ENCODE measurements at places on chromosomes 3 and 15.

DNA sequence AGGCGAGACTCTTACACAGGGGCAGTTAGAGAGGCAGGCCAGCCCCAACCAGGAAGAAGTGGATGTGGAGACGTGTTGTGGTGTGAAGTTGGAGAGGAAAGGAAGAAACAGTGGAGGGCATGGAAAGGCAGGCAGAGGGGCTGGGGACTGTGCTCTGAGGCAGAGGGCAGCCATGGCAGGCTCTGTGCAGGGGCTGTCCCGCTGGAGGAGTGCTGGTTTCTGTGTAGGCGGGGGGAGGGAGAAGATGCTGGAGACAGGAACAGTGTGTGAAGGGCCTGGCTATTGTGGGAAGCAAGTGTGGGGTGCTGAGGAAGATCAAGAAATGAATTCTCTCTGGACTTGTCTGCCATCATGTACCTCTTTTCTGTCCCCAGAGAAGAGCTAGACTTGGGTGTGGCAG lies 21.0 kb downstream of the SNAPC5 start:
- DNase-seq = no peak

- no peak for DNase-seq
Measured at GRCh38 chr3:14839236-14839635, 20.5 kb downstream of the FGD5 start.

DNA sequence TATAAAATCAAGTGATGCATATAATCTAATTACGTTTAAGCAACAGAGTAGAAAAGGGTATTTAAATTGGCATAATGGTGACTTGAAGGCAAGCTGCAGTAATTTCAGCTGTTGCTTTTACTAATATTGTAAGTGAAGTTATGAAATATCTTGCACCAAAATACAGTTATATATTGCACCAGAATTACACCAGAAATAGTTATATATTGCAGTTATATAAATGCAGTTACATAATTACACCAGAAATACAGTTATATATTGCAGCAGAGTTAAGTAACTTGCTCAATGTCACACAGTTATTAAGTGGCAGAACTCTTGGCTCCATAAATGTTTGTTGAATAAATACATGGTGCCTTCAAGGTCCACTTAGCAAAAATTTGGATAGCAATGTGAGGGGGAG lies 51.4 kb downstream of the PCOLCE2 start:
- DNase-seq = no peak

DNA sequence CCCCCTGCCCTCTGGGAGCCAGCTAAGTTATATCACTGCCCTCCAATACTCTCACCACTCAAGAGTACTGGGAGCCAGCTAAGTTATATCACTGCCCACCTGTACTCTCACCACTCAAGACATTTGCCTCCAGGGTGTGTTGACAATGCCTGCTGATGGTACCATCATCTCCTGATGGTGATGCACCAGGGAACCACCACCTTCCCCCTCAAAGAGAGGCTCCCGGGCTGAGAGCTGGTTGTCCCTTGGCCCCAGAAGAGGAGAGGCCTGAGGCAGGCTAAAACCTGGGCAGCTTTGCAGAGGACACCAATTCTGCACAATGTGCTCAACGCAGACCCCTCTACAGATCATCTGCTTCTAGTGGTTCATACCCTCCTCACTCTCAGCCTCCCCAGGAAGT lies 7.5 kb upstream of the HAPLN3 start:
- DNase-seq = no peak

DNA sequence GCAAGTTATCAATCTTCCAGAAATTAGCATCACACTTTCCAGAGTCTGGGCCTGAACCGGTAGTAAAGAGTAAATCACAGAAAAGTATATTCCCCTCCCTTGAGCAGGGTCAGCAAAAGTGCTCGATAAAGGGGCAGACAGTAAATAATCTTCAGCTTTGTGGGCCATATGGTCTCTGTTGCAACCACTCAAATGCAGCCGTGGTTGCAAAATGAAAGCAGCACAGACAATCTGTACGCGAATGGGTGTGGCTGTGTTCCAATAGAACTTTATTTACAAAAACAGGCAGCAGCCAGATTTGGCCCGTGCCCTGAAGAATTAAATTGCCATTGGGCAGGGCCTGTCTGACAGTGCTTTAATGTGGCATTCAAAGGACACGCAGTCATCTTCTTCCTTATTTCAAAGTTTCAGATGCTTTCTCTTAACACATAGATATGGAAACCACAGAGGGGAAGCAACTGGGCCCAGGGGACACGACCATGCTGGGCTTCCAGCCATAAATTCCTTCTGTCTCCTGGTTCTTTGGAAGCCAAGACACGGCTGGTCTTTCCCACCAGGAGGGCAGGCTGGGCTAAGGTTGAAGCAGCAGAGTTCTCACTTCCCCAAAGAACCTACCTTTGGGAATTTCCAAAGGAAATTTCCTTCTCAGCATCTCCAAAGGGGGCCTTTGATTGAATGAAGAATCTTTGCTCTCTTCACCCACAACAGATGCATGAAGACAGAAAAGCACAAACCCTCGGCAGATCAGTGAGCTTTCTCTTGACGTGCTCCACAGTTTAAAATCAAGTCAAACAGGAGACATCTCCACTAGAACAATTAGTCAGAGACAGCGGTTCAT lies 489.8 kb upstream of the PROK2 start:
- DNase-seq = no peak

DNA sequence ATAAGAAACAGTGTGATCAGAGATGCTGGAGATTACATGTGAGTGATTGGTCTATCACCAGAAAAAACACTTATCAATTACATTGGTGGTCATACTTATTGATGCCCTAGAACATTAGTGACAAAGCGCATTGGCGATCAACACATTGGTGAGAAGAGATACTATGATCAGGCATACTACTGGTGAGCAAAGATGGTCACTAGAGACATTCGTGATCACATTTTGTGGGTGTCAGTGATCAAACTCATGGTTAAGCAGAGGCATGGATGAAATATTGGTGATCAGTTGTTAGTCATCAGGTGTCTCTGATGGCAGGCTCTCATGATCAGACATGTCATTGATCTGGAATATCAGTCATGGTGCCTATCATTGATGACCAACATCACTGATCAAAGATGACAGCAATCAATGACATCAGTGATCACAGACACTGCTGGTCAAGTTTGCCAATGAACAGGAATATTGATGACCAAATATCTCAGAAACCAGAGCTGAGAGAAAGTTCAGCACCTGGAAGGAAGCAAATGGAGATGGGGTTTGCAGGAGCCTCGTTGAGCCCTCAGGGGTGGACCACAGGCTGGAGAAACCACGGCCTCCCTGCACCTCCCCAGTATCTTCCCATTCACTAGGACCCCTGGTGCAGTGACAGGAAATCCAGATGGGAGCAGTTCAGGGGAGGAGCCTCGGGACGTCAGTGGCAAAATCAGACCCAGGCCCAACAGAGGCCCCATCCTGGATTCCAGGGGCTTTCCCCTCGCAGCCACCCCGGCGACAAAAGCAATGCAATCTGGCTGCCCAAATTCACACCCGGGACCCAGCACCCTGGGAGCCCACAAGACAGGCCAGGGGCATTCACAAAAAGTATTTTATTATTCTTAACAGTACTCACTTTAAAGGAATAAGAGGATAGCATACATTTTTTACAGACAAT lies 12.2 kb upstream of the DNAJB8 start:
- DNase-seq = no peak

DNA sequence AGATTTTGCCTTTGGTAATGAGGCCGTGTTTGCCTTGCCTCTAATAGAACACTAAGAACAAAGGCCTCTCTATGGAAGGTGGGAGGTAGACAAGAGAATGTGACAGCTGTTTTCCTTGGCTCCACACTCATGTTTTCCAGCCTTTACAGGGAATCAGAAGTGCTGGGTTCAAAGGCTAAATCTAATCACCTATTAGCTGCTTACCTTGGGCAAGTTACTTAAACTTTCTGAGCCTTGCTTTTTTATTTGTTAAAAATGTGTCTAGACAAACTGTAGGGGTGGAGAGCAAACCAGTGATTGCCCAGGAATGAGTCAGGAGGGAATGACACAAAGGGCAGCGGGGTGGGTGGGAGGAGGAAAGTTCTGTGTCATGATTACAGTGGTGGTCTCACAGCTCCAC lies 179.0 kb downstream of the P3H2 start:
- no peak for DNase-seq

DNA sequence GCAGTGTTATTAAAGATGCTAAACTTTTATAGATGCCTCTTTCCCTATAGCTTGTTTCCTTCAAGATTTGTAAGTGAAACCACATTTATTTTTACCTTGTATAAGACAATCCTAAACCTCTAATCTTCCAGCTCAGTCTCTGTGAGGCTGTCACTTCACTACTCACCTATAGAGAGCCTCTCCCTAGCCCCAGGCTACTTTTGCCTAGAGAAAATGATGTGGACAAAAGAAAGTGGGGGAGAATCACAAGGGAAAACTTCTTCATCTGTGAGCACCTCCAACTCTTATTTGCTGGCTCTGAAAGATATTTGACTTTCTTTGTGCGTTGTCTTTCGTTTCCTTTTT lies 74.9 kb upstream of the SCN5A start:
- no peak for DNase-seq

- no peak for DNase-seq
Measured at GRCh38 chr3:16148783-16149182, 25.7 kb upstream of the GALNT15 start.

- no peak for DNase-seq
Measured at GRCh38 chr3:37899711-37900306, 38.1 kb downstream of the CTDSPL start.

DNA sequence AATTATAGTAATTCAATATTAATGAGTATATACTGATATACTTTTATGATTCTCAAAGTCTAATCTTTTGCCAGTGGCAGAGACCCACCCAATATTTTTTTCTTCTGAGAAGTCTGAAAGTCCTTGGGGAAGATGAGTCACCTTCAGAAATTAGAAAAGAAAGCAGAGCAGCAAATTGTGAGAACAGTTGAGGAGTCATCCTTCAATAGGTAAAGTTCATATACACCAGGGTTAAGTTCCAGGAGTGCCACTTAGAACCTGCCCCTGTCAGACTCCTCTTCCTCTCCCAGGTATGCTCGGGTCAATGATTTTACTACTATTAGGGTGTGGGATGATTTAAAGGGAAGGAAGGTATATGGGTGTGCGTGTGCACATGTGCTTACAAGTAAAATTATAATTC lies 7.1 kb downstream of the CLRN1 start:
- DNase-seq = no peak

- no peak for DNase-seq
Measured at GRCh38 chr15:100515758-100516157, 13.0 kb downstream of the CERS3 start.

DNA sequence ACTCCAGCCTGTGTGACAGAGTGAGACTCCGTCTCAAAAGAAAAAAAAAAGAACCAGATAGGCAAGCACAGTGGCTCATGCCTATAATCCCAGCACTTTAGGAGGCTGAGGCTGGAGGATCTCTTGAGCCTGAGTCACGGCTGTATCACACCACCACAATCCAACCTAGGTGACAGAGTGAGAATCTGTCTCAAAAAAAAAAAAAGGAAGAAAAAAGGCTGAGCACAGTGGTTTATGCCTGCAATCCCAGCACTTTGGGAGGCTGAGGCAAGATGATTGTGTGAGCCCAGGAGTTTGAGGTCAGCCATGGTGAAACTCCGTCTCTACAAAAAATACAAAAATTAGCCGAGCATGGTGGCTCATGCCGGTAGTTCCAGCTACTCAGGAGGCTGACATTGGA lies 5.6 kb upstream of the NICN1 start:
- no peak for DNase-seq

DNA sequence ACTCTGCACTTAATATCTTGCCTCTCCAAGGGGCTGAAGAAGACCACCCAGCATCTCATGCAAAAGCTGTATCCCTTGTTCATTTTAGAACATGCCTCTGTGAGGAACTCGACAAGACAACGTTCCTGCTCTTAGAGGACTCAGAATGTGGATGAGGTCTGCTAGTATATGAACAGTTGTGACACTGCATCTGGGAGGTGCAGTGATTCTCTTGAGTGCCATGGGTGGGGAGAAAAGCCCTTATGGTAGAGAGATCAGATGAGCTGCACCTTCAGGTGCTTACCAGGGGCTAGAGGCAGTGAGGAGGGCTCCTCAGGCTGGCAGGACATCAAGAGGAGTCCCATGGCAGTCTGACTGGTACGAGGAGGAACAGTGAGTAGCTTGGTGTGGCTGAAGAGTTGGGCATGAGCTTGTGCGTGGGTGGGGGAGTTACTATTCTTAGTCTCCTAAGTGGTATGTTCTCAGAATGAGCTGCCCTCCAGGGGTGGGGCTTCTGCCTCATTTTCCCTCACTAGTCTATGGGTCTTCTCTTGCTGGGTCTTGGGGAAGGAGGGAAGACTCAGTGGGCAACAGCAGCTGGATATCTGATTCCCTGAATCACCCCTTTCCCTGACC lies 56.7 kb upstream of the ATP2B2 start:
- DNase-seq = no peak

DNA sequence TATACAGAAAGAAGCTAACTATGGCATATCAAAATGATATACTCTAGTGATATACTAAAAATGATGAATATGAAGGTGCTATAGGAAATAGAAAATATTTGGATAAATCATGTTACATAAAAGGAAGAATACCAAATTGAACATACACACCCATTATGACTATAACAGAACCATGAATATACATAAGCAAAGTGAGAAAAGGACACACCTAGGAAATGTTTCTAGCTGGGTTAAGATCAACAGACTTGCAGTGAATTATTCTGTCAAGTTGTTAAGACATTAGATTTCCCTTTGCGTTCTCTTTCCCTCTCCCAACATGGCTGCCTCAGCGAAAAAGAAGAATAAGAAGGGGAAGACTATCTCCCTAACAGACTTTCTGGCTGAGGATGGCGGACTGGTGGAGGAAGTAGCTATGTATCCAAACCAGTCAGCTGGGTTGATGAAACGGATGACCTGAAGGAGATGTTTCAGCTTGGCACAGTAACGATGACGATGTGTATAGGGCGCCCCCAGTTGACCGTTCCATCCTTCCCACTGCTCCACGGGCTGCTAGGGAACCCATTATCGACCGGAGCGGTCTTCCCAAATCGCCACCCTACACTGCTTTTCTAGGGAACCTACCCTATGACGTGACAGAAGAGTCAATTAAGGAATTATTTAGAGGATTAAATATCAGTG lies 20.2 kb upstream of the PARP14 start:
- DNase-seq = no peak

GRCh38 chr3:59473636-59474035 lies 423.8 kb upstream of the CFAP20DC start:
- DNase-seq = no peak

DNA sequence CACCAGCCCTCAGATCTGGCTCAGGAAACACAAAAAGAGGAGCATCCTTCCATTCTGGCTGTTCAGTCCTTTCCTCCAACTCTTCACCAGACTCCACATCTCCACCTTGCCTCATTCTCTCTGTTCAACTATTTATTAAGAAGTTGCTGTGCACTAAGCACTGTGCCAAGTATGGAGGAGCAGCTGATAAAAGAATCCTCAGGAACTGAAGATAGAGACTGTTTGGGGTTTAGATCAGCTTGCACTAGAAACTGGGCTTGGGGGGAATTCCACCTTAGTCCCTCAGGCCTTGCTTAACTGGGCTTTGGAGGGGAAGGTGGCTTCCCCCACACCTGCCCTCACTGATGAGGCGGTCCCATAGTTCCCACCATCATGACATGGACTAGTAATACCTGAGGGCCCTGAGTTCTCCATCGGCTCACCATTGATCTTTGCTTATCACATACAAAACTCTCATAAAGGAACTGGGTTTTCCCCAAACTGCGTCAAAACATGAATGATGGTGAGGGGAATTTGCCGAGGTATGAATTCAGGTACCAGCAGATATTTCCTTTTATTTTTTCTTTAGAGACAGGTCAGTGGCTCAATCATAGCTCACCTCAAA lies 1.7 kb upstream of the CCR8 start:
- peak; percentile 63 for DNase-seq

Measured in T-helper 22 cell (primary cell).